ENCODE measurements at places on chromosomes 1 and 21.

- DNase-seq = no peak
These were observed 138.0 kb downstream of the PLXNA2 start for GRCh38 chr1:208106218-208106617.

- DNase-seq = no peak
These were observed 5.0 kb downstream of the RABGGTB start for GRCh38 chr1:75791022-75791421.

DNA sequence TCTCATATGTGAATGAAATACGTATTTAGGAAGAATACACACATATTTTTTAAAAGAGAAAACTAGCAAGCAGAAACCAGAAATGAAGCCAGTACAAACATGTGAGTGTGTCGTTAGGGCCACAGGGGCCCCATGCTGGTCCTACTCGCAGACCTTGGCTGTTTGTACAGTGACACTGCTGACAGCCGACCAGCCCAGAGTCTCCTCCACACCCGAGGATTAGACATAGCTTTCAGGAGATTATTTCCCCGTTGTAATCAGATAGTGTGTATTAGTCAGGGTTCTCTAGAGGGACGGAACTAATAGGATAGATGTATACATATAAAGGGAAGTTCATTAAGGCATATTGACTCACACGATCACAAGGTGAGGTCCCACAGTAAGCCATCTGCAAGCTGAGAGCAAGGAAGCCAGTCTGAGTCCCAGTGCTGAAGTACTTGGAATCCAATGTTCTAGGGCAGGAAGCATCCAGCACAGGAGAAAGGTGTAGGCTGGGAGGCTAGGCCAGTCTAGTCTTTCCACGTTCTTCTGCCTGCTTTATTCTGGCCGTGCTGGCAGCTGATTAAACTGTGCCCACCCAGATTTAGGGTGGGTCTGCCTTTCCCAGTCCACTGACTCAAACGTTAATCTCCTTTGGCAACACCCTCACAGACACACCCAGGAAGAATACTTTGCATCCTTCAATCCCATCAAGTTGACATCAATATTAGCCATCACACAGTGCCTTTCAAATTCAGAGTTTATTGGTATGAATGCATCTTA lies 51.2 kb downstream of the DIP2A start:
- no peak for DNase-seq

DNA sequence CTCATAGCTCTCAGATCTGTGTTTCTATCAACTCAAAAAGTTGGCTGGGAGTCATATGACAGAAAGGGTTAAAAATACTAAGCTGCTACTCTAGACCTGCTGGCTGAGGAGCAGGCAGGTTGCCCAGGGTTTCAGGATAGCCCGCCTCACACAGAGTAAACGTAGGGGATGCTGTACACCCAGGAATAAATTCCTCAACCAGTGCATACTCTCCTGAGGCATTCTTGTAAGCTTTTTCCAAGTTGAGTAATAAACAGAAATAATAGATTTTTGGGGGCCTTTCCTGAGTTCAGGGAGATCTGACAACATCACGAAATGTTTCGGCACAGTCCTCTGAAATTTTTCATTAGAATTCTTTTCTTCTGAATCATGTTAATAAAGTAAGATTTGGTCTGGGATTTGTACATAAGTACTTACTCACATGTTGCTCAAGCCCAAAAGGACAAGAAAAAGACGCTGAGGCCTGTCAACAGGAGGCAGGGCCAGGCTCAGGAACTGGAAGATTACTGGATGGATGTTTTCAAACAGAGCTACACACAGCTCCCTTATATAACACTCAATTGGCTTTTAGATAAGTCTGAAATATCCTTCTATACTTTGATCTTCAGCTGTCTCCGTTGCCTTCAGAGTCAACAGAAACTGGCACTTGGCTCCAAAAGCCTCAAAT lies 41.0 kb downstream of the TGFBR3 start:
- no peak for DNase-seq

GRCh38 chr1:59414406-59415133 lies 117.7 kb downstream of the FGGY start:
- DNase-seq = no peak

DNA sequence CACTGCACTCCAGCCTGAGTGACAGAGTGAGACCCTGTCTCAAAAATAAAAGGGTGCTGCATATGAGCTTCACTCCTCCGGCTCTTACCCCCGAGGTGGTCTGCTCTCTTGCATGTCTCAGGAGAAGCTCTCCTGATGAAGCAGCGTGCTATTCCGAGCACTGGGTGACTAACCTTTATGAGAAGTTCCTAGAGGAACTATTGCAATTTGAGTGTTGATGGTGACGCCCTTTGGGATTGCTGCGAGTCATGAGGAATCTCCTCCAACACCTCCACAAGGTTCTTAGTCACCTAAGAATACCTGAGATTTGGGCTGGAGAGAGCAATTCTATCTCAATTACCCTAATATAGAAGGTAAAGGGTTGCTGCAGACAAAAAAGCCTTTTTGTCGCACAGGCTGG lies 40.8 kb upstream of the TINAGL1 start:
- no peak for DNase-seq

DNA sequence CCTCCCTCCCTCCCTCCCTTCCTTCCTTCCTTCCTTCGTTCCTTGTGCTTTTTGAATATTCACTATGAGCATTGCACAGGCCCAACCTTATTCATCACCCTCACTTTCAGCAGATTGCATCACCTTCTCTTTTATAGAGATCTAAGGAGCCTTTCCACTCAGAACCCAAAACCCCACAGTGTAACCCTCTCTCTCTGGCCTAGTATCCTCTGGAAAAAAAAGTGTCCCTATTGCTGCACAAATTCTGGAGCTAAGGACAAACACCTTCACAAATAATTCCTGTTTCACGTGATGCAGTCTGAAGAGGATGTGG lies 25.6 kb downstream of the OR10J5 start:
- DNase-seq = no peak

GRCh38 chr1:164868990-164869389 lies 310.0 kb downstream of the PBX1 start:
- no peak for DNase-seq

Data from left colon (tissue), 2 donors.